ENCODE measurements at places on chromosomes 3 and 15.

- DNase-seq: no peak
These were observed 22.4 kb upstream of the SNRPA1 start for GRCh38 chr15:101317336-101317872.

- DNase-seq: no peak
These were observed 30.5 kb downstream of the XRN1 start for GRCh38 chr3:142417302-142417701.

- DNase-seq: no peak
These were observed 4.8 kb downstream of the MYO5C start for GRCh38 chr15:52290800-52291199.

DNA sequence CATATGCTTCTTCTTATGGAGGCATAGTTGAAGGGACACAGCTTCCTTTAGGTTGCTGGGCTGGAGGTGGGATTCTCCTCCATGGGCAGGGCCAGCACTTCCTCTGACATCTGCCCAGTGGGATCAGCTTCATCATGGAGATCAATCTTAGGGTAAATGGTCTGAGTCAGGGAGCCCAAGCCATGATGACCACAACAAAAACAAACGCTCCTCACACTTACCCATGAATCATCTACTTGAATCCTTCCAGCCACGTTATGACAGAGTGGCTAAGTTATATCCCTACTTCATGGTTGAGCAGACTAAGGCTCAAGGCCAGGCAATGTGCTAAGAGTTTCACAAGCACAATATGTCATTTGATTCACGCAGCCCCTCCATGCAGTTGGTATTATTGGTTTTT lies 87.2 kb upstream of the NMNAT3 start:
- no peak for DNase-seq

GRCh38 chr3:197022405-197023231 lies 7.0 kb downstream of the MELTF start:
- no peak for DNase-seq

DNA sequence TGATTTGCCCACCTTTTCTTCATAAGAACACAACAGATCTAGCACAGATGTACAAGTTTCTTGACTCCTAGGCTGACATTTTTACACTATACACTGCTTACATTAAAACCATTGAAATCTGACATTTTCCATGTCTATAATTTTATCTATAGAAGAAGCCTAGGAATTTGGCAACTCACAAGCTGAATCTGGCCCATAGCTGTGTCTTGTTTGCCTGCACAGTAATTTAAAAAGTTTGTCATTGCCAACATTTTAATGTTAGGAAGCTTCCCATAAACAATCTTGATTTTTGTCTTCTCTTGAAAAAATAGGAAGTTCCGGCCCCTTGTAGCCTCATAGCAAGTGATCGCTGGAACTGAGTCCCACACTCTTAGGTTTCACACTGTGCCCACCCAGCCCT lies 394.6 kb upstream of the AZI2 start:
- no peak for DNase-seq

Measured in activated CD8-positive, alpha-beta memory T cell treated with anti-CD3 and anti-CD28 coated beads for 24 hours (primary cell).